ENCODE measurements at places on chromosomes 7 and 10. TPM values are rescaled to one million over a fixed set of nuclear protein-coding genes. Genes with fewer than 3 reads are reported as not detected.

Gene SCIN
- 0.30 TPM for total RNA-seq

Gene ITGB8
- total RNA-seq = 1.3 TPM

Gene ZPBP
- total RNA-seq = not detected

Gene MBLAC1
- 0.78 TPM for total RNA-seq

Gene FAM131B
- 0.38 TPM for total RNA-seq

Gene RTKN2
- 0.05 TPM for total RNA-seq

Gene CALHM3
- total RNA-seq = not detected

Gene FAM25A
- not detected for total RNA-seq

All from left lobe of liver (tissue), 2 donors.